Smooth muscle cell of the pulmonary artery (primary cell): ENCODE measurements at places on chromosomes 13 and 19. TPM values are rescaled to one million over a fixed set of nuclear protein-coding genes. Genes with fewer than 3 reads are reported as not detected.

The KIR2DL3 gene
- not detected in 2 replicates for total RNA-seq

The GPR4 gene
- total RNA-seq = 0.53 and 0.78 TPM in 2 replicates

The PRSS57 gene
- not detected in 2 replicates for total RNA-seq

The RASGRP4 gene
- total RNA-seq = not detected in 2 replicates

The C3 gene
- 62.9 and 313 TPM in 2 replicates for total RNA-seq

The NR1H2 gene
- 89.7 and 97.9 TPM in 2 replicates for total RNA-seq

The ZNF534 gene
- 0.07 and 0.23 TPM in 2 replicates for total RNA-seq

The B3GNT8 gene
- 2.2 and 2.3 TPM in 2 replicates for total RNA-seq

The SPACA4 gene
- not detected in 2 replicates for total RNA-seq

The TUBA3C gene
- total RNA-seq = not detected in 2 replicates

The CYSLTR2 gene
- 0.17 and 1.5 TPM in 2 replicates for total RNA-seq

The RFPL4A gene
- total RNA-seq = not detected in 2 replicates

The MEIOSIN gene
- not detected in 2 replicates for total RNA-seq

The TTC9B gene
- not detected in 2 replicates for total RNA-seq

The ZNF607 gene
- total RNA-seq = 6.5 and 6.8 TPM in 2 replicates

The CTXN1 gene
- total RNA-seq = 2.5 and 7.4 TPM in 2 replicates

The FBXO17 gene
- total RNA-seq = 27.2 and 43.7 TPM in 2 replicates

The CPT1C gene
- total RNA-seq = 24.3 and 29.3 TPM in 2 replicates

The TRAPPC6A gene
- total RNA-seq = 4.7 and 5.6 TPM in 2 replicates

The TTYH1 gene
- total RNA-seq = not detected in 2 replicates

The ITM2B gene
- 256 and 340 TPM in 2 replicates for total RNA-seq

The SIGLEC14 gene
- total RNA-seq = not detected in 2 replicates

The SIGLEC7 gene
- not detected in 2 replicates for total RNA-seq

The ZNF730 gene
- 0.17 and 0.26 TPM in 2 replicates for total RNA-seq

The PTPRH gene
- total RNA-seq = 1.9 and 5.7 TPM in 2 replicates

The TGFB1 gene
- 44.2 and 105 TPM in 2 replicates for total RNA-seq

The RFPL4AL1 gene
- not detected in 2 replicates for total RNA-seq

The TMEM143 gene
- 5.2 and 7.3 TPM in 2 replicates for total RNA-seq

The CRTC1 gene
- 4.2 and 5.3 TPM in 2 replicates for total RNA-seq

The FUT6 gene
- total RNA-seq = not detected in 2 replicates

The SYNGR4 gene
- not detected in 2 replicates for total RNA-seq

The NXNL1 gene
- total RNA-seq = not detected in 2 replicates

The BEST2 gene
- total RNA-seq = not detected in 2 replicates

The RPS19 gene
- total RNA-seq = 612 and 811 TPM in 2 replicates

The RUBCNL gene
- total RNA-seq = 0.13 and 2.7 TPM in 2 replicates

The KLK14 gene
- not detected in 2 replicates for total RNA-seq

The PSG3 gene
- total RNA-seq = not detected in 2 replicates
